ENCODE measurements at places on chromosomes 5 and 9.
A peak's percentile ranks its signal among the peaks of the same experiment; 100 is the strongest.

GRCh38 chr5:891117-891836 lies 1.3 kb downstream of the BRD9 start:
- H3K36me3 ChIP-seq, result peaks cover 70% of the 10 kb centered on the region
- H3K4me1 ChIP-seq, result peaks cover 15% of the 10 kb centered on the region
- no peaks in the 10 kb centered on the region for H3K27me3 ChIP-seq
- H3K27ac ChIP-seq, result peak overlapping the region; percentile 93

- no peak for ATAC-seq
- H3K4me1 ChIP-seq, result peaks cover 18% of the 10 kb centered on the region
- no peak overlapping the region for H3K4me3 ChIP-seq
- H3K27ac ChIP-seq, result no peak overlapping the region
These were observed 86.6 kb downstream of the MACROH2A1 start for GRCh38 chr5:135312255-135312935.

DNA sequence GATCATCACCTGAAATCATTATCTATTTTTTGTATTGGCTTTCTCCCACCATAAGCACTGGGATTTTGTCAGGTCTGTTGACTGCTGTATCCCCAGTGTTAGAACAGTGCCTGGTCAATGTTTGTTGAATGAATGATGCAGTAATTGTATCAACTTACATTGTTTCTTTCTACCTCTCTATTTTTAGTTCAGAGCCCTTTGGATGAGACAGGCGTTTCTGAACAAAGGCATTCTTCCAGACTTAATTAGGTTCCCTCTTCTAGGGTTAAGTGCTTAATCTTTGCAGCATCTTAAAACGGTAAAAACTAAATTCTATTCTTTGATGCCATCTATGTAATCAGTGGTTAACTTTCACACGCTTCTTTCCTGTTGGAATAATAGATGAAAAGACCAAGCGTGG lies 26.3 kb downstream of the SLC44A1 start:
- ATAC-seq, result no peak
- H3K4me3 ChIP-seq, result no peak overlapping the region
- no peaks in the 10 kb centered on the region for H3K36me3 ChIP-seq
- H3K4me1 ChIP-seq, result peaks cover 4% of the 10 kb centered on the region
- no peaks in the 10 kb centered on the region for H3K27me3 ChIP-seq

- no peak overlapping the region for H3K4me3 ChIP-seq
- peaks cover 8% of the 10 kb centered on the region for H3K27me3 ChIP-seq
- no peaks in the 10 kb centered on the region for H3K36me3 ChIP-seq
- no peak for ATAC-seq
- no peak overlapping the region for H3K27ac ChIP-seq
These were observed 36.0 kb upstream of the GOLM1 start for GRCh38 chr9:86135371-86135770.

DNA sequence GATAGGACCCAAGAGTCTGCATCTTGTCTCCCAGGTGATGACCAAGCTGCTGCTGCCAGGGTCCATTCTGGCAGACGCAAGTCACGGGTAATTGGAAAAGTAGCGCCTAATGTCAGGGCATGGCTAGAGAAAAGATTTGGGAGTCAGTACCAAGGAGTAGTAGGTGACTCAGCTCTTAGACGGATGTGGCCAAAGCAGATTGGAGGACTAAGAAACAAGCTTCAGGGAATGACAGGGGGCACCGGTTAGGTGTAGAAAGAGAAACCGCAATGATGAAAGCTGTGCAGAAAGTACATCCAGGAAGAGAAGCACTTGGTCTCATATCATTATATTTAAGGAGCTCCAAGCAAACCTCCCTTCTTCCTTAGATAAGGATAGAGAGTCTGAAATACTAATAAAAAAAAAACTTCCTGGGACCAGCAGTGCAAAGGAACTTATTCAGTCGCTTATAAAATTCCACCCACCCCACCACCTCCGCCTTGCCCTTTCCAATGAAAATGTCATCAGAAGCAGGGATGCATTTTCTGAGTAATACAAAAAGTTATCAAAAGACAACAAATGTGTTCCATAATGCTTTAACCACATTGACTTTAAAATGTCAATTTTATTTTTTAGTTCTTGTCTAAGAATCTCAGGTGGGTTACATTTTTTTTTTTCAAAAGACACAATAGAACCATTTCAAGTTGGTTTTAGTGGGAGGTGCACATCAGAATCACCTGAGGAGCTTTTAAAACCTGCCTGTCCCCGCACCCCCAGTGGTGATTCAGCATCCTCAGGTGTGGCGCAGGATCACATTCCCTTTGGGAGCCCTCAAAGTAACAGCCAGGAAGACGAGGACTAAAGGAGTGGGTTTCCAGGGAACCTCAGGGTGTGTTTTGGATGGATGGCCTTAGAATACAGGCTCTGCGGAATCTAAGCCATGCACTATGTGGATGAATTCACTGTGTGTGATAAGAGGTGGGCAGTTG lies 31.2 kb downstream of the PTPN3 start:
- H3K36me3 ChIP-seq, result no peaks in the 10 kb centered on the region
- peaks cover 39% of the 10 kb centered on the region for H3K27me3 ChIP-seq
- H3K4me3 ChIP-seq, result no peak overlapping the region
- H3K4me1 ChIP-seq, result no peaks in the 10 kb centered on the region
- H3K27ac ChIP-seq, result no peak overlapping the region

Measured in activated T-helper 17 cell treated with anti-CD3 and anti-CD28 coated beads, Interleukin-2, amount 50 U/mL, for 72 hours (primary cell).